CD4-positive, alpha-beta T cell treated with Interleukin-1 beta for 1 hour (primary cell): ENCODE measurements at places on chromosomes 4 and X.
A peak's percentile ranks its signal among the peaks of the same experiment; 100 is the strongest.

DNA sequence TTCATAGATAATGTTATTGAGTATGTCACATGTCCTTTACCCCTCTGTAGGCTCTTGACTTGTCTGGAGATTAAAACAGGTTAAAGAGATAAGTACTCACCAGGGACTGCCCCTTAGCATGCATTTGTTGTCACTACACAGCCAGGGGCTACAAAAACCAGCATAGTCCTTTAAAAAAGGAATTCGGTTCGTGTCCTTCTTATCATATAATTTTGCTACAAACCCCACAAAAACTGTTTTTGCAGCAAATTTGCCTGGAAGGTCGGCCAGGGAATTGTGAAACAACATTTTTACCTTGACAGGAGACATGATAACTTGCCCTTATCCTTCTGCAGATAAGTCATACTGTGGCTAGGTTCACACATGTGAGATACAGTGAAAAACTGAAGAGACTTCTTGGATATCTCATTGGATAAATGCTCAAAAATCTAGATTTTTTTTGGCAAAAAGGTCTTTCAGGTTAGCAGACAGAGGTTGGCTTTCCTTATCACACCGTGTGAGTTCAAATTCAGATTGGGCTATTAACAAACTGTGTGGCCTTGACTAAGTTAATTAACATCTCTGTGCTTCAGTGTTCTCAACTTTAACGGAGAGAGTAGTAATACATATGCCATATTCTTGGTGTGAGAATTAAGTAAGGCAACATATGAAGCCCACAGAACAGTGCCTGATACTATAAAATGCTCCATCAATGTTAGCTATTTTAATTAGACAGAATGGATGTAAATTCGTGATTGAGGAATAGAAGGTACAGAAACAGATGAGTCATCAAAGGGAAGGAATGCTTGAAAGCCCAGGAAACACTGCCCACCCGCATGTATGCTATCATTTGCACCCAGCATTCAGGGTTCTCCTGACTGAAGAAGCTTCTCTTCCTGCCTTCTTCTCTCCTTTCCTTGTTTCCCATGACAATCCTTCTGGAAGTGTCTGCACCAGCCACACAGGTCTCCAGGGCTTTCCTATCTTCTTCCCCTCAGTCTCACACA, 30.0 kb downstream of the FAM9C start:
- DNase-seq, result no peak

- DNase-seq, result no peak
Observed at GRCh38 chrX:71292669-71293365, 8.7 kb upstream of the ITGB1BP2 start.

DNA sequence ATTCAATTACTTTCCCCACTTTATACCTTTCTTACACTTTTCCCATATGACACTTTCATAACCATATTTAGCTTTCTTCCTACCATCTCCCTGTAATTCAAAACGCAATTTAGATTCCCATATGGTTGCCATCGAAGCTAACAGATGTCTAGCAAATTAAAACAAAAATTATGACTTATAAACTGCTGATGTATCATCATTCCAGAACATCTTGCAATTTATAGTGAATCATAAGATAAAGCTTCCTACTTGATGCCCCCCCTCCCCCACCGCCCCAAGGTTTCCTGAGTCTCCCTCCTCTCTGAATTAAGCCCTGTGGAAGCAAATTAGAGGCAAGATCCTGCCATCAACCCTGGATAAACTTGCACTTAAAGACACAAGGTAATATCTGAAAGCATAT, 5.4 kb downstream of the TSPAN5 start:
- DNase-seq, result no peak

DNA sequence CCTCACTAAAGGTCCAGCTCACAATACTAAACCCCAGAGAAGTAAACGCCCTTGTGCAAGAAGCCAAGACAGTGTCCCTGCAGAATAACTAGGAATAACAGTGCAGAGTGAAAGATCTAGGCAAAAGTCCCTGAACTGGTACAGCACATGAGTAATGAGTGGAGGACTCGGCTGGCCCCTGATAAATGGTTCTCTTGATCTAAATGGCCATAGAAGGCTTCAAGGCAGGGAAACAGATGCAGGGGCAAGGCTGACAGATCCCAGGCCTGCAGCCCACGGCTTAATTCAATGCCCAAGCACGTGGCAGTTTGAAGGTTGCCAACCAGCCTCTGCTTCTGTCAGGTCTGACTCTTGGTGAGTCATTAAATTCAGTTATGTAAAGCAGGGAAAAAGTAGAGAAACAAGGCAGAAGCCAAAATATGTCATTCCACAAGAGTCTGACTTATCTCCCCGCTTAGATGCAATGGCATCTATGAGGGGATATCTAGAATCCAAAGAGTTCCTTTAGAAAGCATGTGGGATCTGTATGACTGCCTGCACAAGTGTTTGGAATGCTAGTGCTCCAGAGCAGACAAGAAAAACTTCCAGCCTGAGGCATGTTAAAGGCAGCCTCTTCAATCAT, 121.3 kb downstream of the PRDM5 start:
- DNase-seq, result no peak

DNA sequence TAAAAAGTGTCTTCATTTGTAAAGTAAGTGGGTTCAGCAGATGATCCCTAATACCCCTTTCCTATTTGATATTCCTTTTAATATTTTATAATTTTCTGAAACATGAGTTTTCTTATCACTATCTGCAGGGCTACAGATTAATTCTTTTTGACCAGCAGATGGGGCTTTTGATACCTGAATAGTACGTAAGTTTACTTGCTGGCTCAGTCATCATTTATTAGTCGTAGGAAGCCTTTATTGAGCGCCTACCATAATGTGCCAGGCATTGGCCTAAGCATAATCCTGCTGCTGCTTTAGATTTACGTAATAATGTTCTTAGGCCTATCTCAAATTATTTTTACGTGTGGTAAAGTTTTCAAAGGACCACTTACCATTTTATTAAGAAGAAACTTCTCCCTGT, 33.1 kb downstream of the OSTC start:
- DNase-seq, result no peak

DNA sequence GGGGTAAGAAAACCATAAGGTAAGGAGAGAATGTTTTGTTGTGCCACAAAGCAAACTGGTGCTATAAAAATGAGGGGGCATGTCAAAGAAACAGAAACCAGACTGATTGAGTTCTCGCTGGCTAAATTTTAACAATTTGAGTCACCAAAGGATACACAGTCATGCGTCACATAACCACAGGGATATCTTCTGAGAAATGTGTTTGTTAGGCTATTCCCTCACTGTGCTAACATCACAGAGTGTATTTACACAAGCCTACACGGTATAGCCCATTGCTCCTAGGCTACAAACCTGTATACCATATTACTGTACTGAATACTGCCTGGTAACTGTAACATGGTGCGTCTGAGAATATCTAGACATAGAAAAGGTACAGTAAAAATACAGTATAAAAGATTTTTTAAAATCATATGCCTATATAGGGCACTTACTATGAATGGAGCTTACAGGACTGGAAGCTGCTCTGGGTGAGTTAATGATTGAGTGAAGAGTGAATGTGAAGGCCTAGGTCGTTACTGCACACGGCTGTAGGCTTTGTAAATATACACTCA, 50.1 kb downstream of the FBXW7 start:
- DNase-seq, result no peak

DNA sequence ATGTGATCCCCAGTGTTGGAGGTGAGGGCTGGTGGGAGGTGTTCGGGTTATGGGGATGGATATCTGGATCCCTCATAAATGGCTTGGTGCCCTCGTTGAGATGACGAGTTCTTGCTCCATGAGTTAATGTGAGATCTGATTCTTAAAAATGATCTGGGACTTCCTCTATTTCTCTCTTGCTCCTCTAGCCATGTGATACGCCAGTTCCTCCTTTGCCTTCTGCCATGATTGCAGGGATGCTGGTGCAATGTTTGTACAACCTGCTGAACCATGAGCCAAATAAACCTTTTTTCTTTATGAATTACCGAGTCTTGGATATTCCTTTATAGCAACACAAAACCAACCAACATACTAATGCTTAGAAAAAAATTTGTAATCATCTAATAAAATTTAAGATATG, 56.6 kb downstream of the STAP1 start:
- DNase-seq, result no peak

DNA sequence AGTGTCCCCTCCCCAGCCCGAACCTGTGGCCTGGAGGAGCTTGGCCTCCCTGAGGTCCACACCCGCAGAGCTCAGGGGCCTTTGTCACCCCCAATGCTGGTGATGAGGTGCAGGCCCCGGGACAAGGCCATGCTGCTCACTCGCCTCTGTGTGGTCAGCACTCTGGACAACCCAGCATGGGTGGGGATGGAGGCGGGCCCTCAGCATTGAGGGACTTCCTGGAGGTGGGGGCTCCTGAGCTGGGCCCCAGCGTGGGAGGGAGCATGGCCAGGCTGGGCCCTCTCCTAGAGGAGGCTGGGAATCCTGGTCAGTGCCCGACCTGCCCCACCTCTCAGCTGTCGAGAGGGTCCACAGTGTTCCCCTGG, 30.6 kb downstream of the TACC3 start:
- DNase-seq, result no peak

- DNase-seq, result no peak
Observed at GRCh38 chr4:69642961-69643360, 3.5 kb upstream of the UGT2A2 start.

DNA sequence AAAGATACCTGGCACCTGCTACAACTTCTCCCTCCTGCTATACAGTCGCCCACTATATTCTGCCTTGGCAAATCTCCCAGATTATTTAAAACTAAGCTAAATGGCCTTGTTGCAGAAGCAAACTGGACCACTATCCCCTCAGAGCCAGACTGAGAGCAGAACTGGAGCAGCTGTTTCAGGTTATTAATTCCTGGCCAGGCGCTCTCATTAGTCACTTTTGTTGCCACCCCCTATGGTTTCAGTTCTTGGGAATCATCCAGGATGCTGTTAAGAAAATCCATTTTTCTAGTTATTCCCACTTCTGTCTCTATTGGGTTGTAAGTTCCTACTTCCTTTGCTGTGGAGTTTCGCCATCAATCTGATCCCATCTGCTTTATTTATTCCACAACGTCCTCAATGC, 30.1 kb downstream of the ADGRA3 start:
- no peak for DNase-seq

DNA sequence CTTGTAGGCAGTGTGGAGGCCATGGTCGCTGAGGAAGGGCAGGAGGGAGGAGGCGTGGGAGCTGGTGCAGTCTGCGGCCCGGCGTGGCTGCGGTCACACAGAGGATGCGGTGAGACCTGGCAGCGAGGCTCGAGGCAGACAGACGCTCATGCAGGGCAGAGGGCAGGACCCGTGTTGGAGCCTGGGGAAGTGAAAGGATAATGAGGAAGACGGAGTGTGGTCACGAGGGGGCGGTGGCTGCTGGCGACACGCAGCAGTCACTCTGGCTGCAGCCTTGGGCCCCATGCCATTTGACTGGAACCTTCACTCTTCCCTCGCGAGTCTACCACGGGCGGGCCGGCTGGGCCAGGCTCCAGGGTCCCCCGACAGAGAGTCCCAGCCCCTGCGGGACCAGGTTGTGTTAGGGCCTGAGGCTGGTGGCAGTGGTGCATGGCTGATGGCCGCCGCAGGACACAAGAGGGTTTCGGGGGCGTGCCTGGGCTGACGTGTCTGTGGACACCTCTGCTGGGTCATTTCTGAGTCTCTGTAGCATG, 68.8 kb upstream of the HGFAC start:
- DNase-seq, result peak; percentile 76

DNA sequence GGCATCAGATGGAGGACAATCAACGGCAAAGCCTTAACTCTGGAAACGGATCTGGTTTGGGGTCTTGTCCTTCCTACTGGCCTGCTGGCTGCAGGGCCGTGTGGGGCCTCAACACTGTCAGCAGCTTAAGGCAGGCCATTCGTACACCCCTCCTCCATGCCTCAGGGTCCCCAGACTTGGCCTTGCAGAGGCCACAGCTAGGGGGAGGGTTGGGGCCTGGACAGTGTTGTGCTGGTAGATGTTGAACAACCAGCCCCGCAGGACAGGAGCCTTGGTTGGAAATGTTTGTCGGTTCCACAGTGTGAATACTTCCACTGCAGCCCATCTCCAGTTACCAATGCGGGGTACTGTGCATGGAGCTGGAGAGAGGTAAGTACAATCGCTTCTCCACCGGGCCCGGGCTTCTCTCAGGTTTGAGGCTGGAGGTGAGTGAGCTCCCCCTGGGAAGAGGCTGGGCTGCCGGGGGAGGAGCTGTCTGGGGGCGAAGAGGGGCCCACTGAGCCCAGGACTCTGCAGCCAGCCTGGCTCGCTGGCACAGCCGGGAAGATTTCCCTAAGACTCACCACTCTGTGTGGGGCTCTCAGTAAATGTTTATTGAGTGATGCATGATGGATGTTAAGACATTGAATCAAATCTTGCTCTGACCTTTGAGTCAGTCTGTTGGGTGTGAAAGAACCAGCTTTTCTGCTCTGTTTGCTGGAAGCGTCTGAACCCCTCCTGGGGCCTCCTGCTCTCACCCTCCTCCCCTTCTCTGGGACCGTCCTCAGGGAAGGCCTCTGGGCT, 19.7 kb upstream of the GPR78 start:
- DNase-seq, result no peak

- DNase-seq, result no peak
Observed at GRCh38 chr4:16721613-16722291, 176.7 kb downstream of the LDB2 start.

DNA sequence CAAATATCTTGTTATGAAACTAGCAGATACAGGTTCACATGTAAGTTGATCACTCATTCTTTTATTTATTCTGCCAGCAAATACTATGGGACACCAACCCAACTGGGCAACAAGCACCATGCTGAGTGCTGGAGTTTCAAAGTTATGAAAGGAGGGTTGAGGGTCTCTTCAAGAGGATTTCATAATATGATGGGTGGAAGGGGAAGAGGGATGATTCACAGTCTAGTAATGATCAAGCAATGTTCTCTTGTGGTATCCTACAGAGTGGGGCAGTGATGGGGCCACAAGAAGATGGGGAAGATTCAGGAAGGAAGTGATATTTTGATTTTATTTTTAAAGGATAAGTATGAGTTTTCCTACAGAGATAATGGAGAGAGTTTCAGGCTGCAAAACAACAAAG, 46.2 kb upstream of the TXK start:
- DNase-seq, result no peak

DNA sequence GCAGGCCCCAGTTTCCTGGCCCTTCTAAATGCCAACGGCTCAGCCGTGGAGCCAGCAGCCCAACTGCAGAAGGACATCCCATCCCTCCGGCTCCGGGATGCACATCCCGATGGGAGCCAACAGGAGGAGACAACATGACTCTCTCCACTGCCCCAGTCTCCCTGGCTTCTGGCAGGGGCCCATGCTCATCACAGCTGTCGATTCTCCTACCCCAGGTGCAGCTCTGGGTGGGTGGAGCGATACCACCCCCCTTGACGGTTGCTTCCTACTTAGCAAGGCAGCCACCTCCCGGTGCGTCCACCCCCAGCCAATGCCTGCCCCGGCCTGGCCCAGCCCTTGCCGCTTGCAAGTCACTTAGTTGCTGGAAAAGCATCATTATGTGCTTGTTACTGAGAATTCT, 19.5 kb downstream of the ZNF275 start:
- DNase-seq, result no peak

- DNase-seq, result no peak
Observed at GRCh38 chr4:34108391-34108790, 2135.9 kb downstream of the ARAP2 start.
